ENCODE measurements at places on chromosomes 3 and 15. TPM values are rescaled to one million over a fixed set of nuclear protein-coding genes. Genes with fewer than 3 reads are reported as not detected.

DNA sequence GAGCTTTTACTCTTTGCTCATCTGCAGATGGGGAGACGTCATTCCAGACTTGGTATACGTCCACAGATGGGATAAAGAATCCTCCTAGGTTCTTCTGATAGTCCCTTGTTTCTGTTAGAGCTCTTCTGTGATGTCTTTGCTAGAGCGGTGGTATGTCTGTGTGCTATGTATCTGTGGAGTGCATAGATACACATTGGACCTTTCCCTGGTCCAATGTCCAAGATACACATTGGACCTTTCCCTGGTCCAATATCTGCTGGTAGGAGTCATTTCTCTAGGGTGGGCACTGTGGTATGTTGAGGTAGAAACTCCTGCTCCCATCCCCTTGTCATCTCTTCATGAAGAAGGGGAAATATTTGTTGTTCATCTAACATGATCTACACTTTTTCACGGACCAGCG is 47.5 kb upstream of the LPP start:
- no peaks in the 10 kb centered on the region for H3K27me3 ChIP-seq
- no peaks in the 10 kb centered on the region for H3K4me1 ChIP-seq
- no peaks in the 10 kb centered on the region for H3K36me3 ChIP-seq

DNA sequence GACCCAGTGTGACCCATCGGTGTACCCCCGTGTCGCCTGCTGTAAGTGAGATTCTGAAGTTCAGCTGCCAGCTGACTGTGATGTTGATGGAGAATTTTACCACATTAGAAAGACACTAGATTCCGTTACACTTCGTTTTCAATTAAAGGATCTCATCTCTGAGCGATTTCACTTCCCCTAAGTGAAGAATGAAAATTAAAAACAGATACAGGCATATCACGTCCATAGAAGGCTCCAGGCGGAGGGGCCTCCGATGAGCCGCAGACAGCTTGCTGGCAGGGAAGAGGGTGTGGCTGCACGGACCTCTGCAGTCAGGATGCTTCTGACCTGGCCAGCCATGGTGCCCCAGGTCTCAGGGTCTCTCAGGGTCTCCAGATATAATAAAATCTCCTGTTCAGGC is 6.6 kb upstream of the CPN2 start:
- no peak overlapping the region for H3K4me3 ChIP-seq
- no peaks in the 10 kb centered on the region for H3K36me3 ChIP-seq
- H3K27me3 ChIP-seq, result no peaks in the 10 kb centered on the region
- no peak for DNase-seq
- no peak overlapping the region for H3K27ac ChIP-seq

GRCh38 chr3:20696388-20697150 is 510.6 kb upstream of the SGO1 start:
- H3K27me3 ChIP-seq, result no peaks in the 10 kb centered on the region
- no peak for DNase-seq
- no peak overlapping the region for H3K27ac ChIP-seq
- no peak overlapping the region for H3K4me3 ChIP-seq
- no peaks in the 10 kb centered on the region for H3K4me1 ChIP-seq

DNA sequence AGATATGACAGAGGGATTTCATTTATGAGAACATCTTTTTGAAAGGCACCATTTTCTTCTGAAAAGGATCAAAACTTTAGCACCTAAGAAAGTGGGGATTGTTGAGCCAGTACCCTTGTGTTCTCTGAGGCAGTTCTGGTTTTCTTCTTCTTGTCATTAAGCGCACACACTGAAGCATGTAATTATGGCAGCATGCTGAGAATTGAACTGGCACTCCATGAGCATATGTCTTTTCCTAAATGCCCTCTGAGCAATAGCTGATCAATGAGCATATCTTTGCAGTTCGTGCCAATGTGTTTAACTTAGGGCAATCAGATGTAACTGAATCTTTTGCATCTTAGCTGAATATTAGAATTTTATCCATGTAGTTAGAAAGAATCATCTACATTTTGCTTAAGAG is 53.9 kb upstream of the VGLL3 start:
- no peaks in the 10 kb centered on the region for H3K36me3 ChIP-seq
- DNase-seq, result no peak
- no peaks in the 10 kb centered on the region for H3K4me1 ChIP-seq
- no peaks in the 10 kb centered on the region for H3K27me3 ChIP-seq

PLA2G4F gene
- total RNA-seq, result not detected

DNA sequence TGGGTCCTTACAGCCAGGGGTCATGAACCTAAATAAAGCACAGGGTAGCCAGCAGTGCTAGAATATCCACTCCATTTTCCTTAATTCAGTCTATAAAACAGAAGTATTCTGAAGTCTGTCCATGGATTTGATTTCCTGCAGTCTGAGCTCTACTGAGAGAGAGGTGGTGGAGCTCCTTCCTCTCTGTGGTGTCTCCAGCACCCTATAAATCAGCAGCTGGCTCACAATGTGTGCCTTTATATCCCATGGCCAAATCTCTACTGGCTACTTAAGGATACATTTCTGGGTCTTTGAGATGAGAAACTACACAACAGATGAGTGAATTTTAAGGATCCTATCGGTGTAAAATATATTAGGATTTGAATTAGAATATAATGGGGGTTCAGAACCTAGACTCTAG is 339.9 kb upstream of the RBMS3 start:
- no peak for DNase-seq
- no peak overlapping the region for H3K4me3 ChIP-seq
- no peaks in the 10 kb centered on the region for H3K36me3 ChIP-seq
- no peaks in the 10 kb centered on the region for H3K27me3 ChIP-seq
- H3K27ac ChIP-seq, result no peak overlapping the region

CCNDBP1 gene
- 34.1 TPM for total RNA-seq

All from H9 (cell line).